ENCODE measurements at places on chromosomes 11 and 22.

- peak; percentile 82 for DNase-seq
Measured at GRCh38 chr11:76592961-76593360, 77.6 kb downstream of the LRRC32 start.

DNA sequence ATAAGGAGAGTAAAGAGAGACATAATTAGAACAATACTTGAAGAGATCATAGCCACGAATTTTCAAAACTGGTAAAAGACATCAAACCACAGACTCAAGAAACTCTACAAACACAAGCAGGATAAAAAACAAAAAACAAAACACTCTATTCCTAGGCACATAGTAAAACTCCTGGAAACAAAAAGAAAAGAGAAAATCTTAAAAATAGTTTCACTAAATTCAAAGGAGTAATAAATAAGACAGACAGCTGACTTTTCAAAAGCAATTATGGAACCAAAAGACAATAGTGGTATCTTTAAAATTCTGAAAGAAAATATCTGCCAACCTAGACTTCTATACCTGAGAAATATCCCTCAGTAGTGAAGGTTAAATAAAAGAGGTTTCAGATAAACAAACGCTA, 9.2 kb upstream of the NARS2 start:
- DNase-seq = no peak

GRCh38 chr11:26483108-26483507, 89.0 kb downstream of the MUC15 start:
- no peak for DNase-seq

- DNase-seq = no peak
Measured at GRCh38 chr11:44532809-44533208, 32.7 kb upstream of the CD82 start.

DNA sequence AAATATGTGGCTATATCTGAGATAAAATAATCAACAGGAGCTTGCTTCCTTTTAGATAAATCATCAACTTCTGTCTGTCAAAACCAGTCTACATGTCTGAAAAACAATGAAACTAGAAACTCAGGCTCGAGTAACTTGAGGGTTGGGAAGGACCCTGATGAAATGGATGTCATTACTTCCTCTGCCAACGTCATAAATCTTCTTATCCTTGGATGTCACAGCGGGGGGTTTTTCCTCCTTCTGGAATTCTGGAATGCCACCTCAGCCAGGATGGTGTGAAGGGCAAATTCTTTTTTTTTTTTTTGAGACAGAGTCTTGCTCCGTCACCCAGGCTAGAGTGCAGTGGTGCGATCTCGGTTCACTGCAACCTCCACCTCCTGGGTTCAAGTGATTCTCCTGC, 13.4 kb downstream of the LGR4 start:
- no peak for DNase-seq

GRCh38 chr11:36598051-36598450, at the start of gene RAG2:
RAG2 (minus strand) TSS chr11:36598236; CDS start chr11:36594168, 4,068 bp downstream.
- DNase-seq = no peak

DNA sequence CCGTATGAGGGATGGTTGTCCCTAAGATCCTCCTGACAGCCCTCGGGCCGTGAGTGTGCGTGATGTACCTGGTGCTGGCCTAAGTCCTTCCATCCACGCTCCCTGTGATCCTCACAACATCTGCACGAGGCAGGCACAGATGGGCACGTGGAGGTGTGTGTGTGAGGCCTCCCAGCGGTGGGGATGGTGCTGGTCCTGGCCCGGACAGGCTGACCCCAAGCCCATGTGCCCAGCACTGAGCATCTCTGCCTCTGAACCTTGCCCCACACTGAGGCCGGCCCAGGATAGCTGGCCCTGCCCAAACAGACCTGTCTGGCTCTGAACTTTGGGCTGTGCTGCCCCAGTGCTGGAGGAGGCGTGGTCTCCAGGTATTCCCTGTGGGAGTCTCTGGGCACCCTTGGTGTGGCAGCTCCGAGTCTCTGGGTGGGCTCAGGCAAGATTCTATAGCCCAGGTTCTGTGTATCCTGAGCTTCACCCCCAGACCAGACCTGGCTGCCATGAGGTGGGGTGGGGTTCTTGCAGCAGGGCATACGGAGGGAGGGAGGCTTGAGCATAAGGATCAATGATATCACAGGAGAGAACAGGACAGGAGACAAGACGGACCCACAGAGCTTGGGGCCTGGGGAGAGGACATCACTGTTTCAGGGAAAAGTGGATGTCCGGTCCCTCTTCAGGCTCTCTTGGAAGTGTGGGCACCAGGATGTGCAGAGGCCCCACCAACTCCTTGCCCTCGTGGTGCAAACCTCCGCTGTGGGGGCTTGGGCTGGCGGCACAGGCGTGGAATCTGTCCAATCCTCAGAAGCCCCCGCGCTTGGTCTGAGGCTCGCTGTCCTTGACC, 881.8 kb downstream of the BRD1 start:
- DNase-seq = no peak

DNA sequence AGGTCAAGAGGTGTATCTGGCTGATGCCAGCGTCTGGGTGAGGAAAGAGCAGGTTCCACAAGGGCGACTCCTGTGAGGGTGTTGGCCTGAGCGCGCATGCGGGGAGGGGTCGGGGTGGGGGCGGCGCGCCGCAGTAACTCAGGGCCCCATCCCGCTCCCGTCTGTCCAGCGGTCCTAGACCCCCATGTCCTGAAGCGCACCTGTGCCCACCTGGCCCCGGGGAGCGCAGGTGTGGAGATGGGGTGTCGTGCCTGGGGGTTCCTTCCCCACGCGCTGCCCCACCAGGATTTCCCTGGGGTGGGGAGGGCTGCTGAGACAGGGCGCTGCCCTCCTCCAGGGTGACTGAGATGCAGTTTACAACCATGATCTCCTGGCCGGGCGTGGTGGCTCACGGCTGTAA, 20.9 kb downstream of the RNH1 start:
- DNase-seq = no peak
